ENCODE measurements at places on chromosomes 2 and 18.

DNA sequence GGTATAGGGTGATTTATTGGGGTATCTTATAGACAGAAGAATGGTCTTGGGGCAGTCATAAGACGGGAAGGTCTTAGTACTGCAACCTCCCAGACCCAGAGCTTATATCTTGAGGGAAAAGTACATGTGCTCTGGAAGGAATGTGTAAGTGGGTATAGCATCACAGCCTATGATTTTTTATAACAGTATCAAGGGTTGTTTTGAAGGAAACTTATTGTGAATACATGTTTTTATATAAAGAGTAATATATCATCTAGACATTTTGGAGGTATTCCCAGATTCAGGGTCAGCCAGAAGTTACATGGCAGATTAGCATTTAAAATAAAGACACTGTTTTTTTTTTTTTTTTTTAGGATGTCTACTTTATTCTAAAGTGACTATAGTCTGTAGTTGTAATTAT lies 47.6 kb upstream of the STON1 start:
- no peak for DNase-seq

DNA sequence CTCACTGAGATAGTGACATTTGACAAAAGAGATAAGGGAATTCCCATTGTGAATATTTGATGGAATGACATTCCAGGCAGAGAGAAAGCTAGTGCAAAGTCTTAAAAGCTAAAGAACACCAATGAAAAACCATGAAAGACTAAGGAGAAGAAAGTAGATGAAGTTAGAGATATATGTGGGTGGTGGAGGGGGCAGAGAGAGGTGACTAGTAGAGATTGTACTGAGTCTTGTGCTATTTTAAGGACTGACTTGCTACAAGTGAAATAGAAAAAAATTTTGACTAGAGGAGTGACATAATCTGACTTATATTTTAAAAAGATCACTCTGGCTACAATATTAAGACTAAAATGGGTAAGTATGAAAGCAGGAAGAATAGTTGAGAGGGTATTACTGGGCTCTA lies 35.3 kb upstream of the GULP1 start:
- DNase-seq, result no peak

DNA sequence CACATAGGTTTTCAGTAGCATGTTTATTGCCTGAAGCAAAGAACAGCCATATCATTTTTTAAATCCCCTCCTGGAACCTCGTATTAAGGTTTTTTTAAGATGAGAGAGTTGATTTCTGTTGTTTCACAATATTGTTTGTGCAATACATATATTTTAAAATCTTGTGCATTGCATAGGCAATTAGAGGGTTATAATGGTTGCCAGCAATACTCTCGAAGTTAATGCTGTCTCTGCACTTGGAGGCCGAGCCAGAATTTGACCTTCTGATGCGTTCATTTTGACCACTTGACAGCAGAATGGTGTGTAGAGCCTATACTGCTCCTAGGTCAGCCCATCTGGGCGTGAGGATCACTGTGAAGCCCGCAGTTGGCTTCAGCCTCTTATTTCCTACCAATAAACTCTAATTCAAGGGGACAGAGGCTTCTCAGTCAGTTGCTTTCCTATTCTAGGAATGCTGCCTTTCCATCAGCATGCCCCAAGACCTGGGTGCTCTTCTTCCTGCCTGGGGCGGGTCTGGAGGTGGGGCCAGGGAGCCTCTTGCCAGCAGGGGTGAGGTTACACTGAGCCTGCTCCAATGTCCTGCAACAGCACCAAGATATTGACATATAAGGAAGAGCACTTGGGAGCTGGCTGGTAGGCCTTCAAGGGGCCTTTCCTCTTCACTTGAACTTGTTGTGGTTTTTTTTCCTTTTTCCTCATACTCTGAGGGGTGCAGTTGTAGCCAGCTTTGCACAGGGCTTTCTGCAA lies 91.4 kb upstream of the BCL2L11 start:
- no peak for DNase-seq

GRCh38 chr2:129056959-129057317 lies 738.3 kb upstream of the HS6ST1 start:
- no peak for DNase-seq

Data from omental fat pad (tissue), 4 donors.